Caki2 (cell line): ENCODE measurements at places on chromosomes 16 and 17. TPM values are rescaled to one million over a fixed set of nuclear protein-coding genes. Genes with fewer than 3 reads are reported as not detected.

DNA sequence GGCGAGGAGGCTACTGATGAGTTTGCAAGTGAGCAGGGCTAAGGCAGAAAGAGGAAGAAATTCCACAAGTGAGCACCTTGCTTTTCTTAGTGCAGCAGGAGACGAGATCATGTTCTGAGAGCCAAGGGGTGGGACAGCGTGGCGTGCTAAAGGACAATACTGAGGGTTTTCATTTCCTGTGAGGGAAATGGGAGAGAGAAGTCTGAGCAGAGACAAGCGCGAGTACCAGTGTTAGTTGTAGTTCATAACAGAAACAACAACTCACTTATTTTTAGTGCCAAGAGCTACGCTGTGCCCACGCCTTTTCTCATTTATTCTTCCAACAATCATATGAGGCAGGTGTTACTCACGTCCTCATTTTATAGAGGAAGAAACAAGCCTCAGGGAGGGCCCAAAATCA lies 2.3 kb downstream of the SPACA3 start:
- DNase-seq = no peak

GRCh38 chr16:12086822-12087221 lies 110.3 kb downstream of the SNX29 start:
- no peak for DNase-seq

DNA sequence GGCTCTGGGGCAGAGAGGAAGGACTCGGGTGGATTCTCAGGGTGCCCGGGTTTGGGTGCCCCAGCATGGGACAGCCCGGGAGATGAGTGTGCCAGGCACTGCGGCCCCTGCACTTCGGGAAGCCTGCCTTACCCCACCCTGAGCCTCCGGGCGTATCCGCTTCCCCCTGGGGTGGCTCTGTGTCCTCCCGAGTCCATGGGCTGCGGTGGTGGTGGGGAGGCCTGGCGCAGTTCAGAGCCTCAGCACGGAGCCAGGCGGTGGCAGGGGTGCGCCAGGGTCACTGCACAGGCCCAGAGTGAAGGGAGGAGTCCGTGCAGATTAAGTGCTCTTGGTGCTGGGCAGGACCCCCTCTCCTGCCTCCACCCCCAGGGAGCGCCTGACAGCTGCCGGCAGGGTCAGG lies 20.7 kb downstream of the MYBBP1A start:
- no peak for DNase-seq

DNA sequence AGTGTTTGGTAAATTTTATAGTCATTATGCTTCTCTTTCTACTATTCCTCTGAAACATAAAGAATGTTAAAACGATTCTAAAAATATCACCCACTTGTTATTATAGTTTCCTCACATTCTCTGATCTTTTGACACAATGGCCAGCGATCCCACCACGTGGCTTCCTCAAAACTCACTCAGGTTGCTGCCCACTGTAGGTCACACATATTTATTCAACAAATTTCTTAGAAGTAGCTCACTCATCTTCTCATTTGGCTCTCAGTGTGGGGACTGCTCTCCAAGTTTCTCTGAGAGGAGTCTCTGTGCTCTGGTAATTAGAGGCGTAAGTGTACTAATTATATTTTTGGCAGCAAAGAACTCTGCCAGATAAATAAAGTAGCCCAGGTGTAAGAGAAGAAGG lies 465.4 kb downstream of the CDH11 start:
- no peak for DNase-seq

GRCh38 chr17:29057361-29057760 lies 14.4 kb downstream of the PIPOX start:
- DNase-seq = no peak

DNA sequence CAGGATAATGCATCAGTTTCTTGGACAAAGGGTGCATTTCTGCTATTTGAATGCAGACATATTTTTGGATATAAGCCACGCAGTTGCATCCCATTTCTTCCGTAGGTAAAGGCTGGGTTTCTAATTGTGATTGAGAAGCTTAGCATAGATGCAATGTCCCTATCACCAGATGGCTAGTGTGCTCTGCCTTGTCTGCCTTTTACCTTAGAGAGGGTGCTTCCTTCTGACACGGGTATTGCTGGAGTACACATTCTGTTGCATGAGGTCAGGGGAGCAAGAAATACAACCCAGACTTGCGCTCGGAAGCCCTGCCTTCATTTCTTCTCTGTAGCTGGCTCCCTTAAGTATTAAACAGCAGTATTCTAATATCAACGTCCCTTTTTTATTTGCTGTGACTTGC lies 337.4 kb downstream of the WWOX start:
- DNase-seq = no peak

CARHSP1 gene
- total RNA-seq = 293 and 367 TPM in 2 replicates
